Fibroblast of skin of right biceps (primary cell): ENCODE measurements at places on chromosomes 3 and 15.

- DNase-seq = no peak
These were observed 192.7 kb downstream of the ROBO2 start for GRCh38 chr3:77232557-77232956.

- no peak for DNase-seq
These were observed 117.4 kb upstream of the ABHD17C start for GRCh38 chr15:80577552-80578205.

DNA sequence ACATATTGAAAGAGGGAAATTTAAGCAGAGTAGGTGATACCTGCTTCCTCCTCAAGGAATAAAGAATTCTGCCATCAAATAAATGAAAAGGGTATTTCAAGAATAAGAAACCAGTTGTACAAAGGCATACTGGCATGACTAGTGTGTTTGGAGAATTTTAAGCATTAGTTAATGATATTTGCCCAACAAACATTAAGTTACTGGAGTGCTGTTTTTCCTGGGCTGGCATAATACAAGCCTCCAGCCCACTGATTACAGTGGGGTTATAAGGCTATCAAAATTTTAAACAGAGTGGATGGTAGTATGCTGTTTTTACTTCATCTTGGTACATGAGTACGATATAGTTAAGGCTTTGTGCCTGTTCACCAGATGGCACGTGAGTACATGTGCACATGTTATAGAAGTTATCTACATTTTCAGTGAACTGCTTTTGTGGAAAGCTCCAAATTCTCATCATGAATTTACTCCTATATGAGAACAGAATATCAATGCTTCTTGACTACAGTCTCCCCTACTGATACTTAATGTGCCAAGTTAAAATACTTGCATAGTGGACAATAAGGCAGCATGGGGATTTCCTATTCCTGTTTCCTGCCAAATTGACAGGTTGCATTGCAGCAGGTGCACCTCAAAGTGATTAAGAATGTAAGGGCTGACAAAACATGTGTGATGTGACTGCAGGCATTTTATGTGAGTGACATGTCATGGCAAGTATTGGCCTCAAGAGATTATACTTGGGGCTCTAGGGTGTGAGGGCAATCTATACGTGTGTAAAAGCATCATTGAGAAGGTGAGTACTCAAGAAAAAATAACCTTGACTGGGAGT is 14.9 kb downstream of the NAALADL2 start:
- no peak for DNase-seq

DNA sequence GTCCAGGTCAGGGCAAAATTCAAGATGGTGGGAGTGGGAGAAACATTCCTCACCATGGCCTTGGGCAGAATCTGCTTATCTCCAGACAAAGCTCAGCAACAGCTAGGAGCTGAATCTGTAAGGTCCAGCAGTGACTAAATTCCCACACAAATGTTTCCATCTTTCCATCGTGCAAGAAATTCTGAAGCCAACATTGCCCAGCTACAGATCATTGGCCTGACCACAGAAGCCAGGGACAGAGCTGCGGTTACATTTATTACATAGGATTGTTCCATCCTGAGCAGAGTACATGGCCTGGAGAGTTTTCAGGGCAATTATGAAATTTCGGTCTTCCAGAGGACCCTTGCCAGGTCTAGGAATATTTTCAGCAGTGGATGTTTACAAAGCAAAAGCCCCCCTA is 100.3 kb downstream of the LIPC start:
- no peak for DNase-seq

GRCh38 chr3:166433060-166433459 is 595.8 kb upstream of the BCHE start:
- no peak for DNase-seq

DNA sequence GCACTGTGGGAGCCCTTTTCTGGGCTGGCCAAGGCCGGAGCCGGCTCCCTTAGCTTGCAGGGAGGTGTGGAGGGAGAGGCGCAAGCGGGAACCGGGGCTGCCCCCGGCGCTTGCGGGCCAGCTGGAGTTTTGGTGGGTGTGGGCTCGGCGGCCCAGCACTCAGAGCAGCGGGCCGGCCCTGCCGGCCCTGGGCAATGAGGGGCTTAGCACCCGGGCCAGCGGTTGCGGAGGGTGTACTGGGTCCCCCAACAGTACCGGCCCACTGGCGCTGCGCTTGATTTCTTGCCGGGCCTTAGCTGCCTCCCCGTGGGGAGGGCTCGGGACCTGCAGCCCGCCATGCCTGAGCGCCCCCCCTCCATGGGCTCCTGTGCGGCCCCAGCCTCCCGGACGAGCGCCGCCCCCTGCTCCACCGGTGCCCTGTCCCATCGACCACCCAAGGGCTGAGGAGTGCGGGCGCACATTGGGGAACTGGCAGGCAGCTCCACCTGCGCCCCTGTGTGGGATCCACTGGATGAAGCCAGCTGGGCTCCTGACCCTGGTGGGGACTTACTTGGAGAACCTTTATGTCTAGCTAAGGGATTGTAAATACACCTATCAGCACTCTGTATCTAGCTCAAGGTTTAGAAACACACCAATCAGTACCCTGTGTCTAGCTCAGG is 707.7 kb downstream of the GRM7 start:
- no peak for DNase-seq
